ENCODE measurements at places on chromosomes 2 and 18. TPM values are rescaled to one million over a fixed set of nuclear protein-coding genes. Genes with fewer than 3 reads are reported as not detected.

The VWC2L gene
- not detected for polyA plus RNA-seq

The LRP2 gene
- polyA plus RNA-seq = not detected

The RBM45 gene
- polyA plus RNA-seq = 7.3 TPM

The ADD2 gene
- 0.33 TPM for polyA plus RNA-seq

The MTLN gene
- polyA plus RNA-seq = 157 TPM

The KCNJ13 gene
- polyA plus RNA-seq = not detected

The USP40 gene
- 16.0 TPM for polyA plus RNA-seq

Data from urinary bladder (tissue), 4 donors.